Cerebellar nuclear complex (tissue), 1 donor: ENCODE measurements at places on chromosomes 2 and 18.

- no peak for DNase-seq
These were observed 6.0 kb upstream of the SLC35F6 start for GRCh38 chr2:26757873-26758789.

GRCh38 chr18:53153281-53153680, 813.3 kb downstream of the DCC start:
- DNase-seq, result no peak

GRCh38 chr2:187976259-187976985, 315.3 kb upstream of the GULP1 start:
- no peak for DNase-seq

GRCh38 chr2:58235170-58235569, 6.0 kb downstream of the FANCL start:
- DNase-seq, result no peak
